Activated gamma-delta T cell (primary cell): ENCODE measurements at places on chromosomes 6 and 20.

DNA sequence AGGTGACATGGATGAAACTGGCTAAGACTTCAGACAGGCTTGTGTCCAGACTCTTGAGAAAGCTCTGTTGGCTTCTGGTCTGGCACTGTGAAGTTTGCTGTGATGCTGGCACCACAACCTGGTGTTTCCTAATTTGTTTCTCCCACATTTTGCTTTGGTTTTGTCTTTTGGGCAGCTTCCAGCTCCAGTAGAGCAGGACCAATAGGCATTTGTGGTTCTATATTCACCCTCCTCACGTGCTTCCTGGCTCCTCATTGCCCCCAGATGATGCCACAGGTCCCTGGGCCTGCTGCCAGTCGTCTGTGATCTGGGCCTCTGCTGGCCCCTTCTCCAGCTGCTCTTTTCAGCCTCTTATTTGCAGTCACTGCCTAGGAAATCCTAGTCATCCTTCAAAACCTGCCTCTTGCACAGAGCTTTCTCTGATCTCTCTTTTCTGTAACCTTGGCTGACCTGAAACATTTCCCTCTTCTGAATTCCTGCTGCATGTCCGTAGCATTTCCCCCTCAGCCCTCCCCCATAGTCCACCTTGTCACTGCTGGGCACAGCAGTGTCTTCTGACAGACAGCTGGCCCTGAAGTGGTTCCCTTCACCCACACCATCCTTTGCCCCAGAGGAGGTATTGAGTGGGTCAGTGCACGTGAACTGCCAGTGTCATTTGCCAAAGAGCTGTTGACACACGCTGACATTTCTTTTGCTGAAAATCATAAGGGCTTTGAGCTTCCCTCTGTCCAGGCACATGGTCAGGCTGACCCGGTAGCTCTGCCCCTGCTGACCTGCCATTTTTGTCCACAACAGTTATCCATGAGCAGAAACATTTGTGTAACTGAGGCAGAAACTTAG lies 63.0 kb downstream of the PTPN1 start:
- no peak for DNase-seq

DNA sequence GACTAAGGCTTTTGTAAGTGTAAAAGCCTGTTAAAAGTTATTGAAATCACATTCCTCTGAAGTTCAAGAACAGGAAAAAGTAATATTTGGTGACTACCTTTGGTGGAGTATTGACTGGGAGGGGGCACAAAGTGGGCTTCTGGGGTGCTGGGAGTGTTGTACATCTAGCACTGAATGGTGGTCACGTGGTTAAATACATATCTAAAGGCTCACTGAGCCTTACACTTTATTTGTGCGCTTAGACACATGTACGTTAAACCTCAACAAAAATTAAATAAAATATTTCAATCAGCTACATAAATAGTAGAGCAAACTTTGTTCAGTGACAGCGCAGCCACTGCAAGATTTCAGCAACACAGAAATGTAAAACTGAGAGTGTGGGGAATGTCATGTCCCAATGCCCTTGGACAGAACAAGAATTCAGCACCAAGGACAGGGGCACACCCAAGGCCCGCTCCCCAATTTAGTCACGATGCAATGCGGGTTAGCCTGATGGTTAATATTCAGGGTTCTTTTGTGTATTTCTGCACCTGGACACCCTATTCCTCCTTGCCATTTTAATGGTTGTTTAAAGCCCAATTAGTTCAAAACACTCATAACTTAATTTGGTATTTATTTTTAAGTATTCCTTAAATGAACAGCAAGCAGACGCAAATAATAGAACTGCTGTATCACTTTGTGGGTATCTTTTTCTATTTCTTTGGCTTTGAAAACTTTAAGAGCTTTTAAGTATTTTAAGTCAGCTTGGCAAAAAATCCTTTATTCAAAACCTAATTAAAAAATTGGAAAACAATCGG lies 37.4 kb downstream of the ANGPT4 start:
- no peak for DNase-seq

- no peak for DNase-seq
Measured at GRCh38 chr6:103107985-103108384, 1714.5 kb downstream of the GRIK2 start.

DNA sequence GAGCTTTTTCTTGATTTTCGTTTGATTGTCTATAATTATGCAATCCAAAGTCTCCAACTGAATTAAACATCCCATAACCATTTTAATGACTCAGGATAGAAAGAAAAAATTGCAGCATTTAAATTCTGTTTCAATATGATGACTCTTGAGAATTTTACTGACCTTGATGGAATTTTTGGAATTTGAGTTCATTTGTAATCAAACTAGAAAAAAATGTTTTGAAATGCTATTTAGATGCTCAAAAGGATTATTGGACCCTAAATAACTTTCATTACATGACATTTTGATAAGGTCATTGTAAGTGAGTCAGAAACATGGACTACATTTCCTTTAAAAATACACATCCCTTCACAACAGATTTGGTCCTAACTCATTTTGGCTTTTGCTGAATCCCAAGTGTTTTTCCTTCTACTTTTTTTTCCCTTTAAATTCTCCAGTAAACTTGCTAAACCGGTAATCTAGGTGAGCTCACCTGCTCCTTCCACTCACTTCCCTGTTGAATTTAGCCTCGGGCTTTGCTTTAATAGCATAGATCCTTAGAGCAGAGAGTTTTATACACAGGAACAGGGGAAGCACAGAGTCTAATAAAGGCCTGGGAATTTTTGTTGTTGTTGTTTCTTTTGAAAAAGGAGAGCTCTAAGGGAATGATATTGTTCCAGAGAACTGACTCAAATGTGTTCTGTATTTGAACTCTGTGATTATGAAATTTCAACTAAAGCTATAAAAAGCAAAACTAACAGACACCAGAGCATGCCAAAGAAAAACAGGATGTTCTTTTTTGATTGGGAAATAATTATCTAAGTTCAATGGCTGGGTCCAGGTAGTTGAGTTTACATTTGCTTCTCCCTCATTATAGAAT lies 1088.2 kb upstream of the CITED2 start:
- no peak for DNase-seq

- no peak for DNase-seq
Measured at GRCh38 chr20:20695250-20695816, 17.1 kb downstream of the RALGAPA2 start.

DNA sequence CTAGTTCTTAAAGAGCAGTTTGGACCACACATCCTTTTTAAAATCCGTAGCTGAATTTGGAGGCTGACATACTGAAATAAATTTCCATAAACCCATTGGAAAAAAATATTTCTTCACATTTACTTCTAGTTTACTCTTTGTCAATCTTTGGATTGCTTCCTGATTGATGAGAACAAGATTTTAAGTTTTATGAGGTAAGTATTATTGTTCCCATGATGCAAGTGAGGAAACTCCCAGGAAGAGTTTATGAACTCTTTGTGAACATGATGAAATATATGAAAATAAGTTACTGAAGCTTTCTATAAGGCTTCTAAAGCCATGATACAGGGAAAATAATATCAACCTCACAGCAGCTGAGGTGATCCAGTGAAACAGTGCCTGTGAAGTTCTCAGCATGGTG lies 320.0 kb downstream of the GJA1 start:
- DNase-seq = no peak

GRCh38 chr6:21321076-21321475 lies 272.5 kb upstream of the SOX4 start:
- no peak for DNase-seq
